Activated CD4-positive, alpha-beta memory T cell treated with anti-CD3 and anti-CD28 coated beads, Interleukin-2, amount 10 ng/mL, durations not matched to agents 7 days and 5 days (primary cell): ENCODE measurements at places on chromosomes 12 and 14. TPM values are rescaled to one million over a fixed set of nuclear protein-coding genes. Genes with fewer than 3 reads are reported as not detected.

- H3K4me3 ChIP-seq: no peak overlapping the region
- no peak for DNase-seq
- H3K36me3 ChIP-seq: no peaks in the 10 kb centered on the region
Observed at GRCh38 chr12:52141875-52142274, 49.9 kb downstream of the KRT80 start.

CACNB3 gene
- 32.8 TPM for total RNA-seq

DNA sequence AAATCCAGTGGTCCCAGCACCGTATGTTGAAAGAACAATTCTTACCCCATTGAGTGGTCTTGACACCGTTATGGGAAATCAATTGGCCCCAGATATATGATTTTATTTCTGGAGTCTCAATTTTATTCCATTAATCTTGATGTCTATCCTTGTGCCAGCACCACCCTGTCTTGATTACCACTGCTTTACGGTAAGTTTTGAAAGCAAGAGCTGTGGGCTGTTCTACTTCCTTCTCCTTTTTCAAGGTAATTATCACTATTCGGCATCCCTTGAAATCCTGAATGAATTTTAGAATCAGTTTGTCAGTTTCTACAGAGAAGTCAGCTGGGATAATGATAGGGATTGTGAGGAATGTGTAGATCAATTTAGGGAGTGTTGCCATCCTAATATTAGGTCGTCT, 160.8 kb upstream of the SFSWAP start:
- no peak for DNase-seq
- H3K27me3 ChIP-seq: peaks cover 8% of the 10 kb centered on the region
- no peak overlapping the region for H3K27ac ChIP-seq
- H3K36me3 ChIP-seq: no peaks in the 10 kb centered on the region
- no peak overlapping the region for H3K4me3 ChIP-seq
- no peaks in the 10 kb centered on the region for H3K4me1 ChIP-seq

CRY1 gene
- total RNA-seq: 16.6 TPM

GRCh38 chr14:73438993-73439392, 19.4 kb downstream of the NUMB start:
- H3K4me1 ChIP-seq: peaks cover 2% of the 10 kb centered on the region
- no peaks in the 10 kb centered on the region for H3K27me3 ChIP-seq
- no peaks in the 10 kb centered on the region for H3K36me3 ChIP-seq

FAM90A1 gene
- 0.20 TPM for total RNA-seq

SCN8A gene
- total RNA-seq: 0.58 TPM

DNA sequence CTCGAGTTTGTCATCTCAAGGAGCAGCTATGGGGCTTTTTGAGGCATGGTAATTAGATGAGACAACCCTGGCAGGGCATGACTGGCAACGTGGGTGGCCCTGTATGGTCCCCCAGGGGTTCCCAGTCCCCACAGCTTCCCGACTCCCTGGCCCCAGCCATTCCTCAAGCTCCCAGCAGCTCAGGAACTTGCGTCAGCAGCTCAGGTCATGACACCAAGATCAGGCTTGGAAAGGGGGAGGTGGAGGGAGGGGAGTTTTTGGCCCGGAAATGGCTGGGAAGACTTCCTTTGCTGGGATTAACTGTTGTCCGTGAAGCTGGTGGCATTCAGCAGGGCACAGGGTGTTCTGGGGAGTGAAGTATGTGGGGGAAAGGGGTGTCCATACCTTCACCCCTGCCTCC, 10.4 kb upstream of the NRIP2 start:
- no peak for DNase-seq
- H3K4me1 ChIP-seq: no peaks in the 10 kb centered on the region
- H3K27ac ChIP-seq: no peak overlapping the region
- peaks cover 2% of the 10 kb centered on the region for H3K36me3 ChIP-seq
- no peaks in the 10 kb centered on the region for H3K27me3 ChIP-seq

GRCh38 chr12:127507341-127507740, 759.6 kb upstream of the TMEM132C start:
- no peak overlapping the region for H3K27ac ChIP-seq
- no peak for DNase-seq
- peaks cover 2% of the 10 kb centered on the region for H3K4me1 ChIP-seq
- no peak overlapping the region for H3K4me3 ChIP-seq
- no peaks in the 10 kb centered on the region for H3K36me3 ChIP-seq

SMCO2 gene
- total RNA-seq: 0.60 TPM

DNA sequence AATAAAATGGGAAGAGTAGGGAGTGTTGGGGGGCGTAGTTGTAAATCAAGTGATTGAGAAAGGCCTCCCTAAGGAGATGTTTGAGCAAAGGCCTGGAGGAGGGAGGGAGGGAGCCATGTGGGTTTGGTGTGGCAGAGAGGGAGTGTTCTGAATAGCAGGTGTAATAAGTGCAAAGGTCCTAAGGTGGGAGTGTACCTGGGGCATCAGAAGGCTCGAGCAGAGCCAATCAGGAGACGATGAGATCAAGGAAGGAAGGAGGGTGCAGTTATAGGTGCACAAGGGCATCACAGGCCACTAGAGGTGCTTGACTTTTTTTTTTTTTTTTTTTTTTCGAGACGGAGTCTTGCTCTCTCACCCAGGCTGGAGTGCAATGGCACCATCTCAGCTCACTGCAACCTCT, 77.9 kb upstream of the PLXNC1 start:
- peaks cover 20% of the 10 kb centered on the region for H3K27me3 ChIP-seq
- no peaks in the 10 kb centered on the region for H3K4me1 ChIP-seq
- no peak overlapping the region for H3K4me3 ChIP-seq
- no peak overlapping the region for H3K27ac ChIP-seq
- H3K36me3 ChIP-seq: peaks cover 4% of the 10 kb centered on the region
- DNase-seq: no peak

KRT74 gene
- total RNA-seq: not detected

DBX2 gene
- total RNA-seq: not detected

GRCh38 chr12:124786061-124786964, 77.4 kb downstream of the SCARB1 start:
- H3K4me3 ChIP-seq: no peak overlapping the region
- no peak overlapping the region for H3K27ac ChIP-seq
- no peaks in the 10 kb centered on the region for H3K4me1 ChIP-seq
- no peak for DNase-seq

FRMD6 gene
- 3.3 TPM for total RNA-seq

IAPP gene
- total RNA-seq: not detected

PTPRO gene
- total RNA-seq: 1.5 TPM

LIN7A gene
- not detected for total RNA-seq

GRCh38 chr14:83873669-83874068, 1656.3 kb upstream of the FLRT2 start:
- H3K4me1 ChIP-seq: no peaks in the 10 kb centered on the region
- no peak overlapping the region for H3K27ac ChIP-seq
- no peak overlapping the region for H3K4me3 ChIP-seq

DNA sequence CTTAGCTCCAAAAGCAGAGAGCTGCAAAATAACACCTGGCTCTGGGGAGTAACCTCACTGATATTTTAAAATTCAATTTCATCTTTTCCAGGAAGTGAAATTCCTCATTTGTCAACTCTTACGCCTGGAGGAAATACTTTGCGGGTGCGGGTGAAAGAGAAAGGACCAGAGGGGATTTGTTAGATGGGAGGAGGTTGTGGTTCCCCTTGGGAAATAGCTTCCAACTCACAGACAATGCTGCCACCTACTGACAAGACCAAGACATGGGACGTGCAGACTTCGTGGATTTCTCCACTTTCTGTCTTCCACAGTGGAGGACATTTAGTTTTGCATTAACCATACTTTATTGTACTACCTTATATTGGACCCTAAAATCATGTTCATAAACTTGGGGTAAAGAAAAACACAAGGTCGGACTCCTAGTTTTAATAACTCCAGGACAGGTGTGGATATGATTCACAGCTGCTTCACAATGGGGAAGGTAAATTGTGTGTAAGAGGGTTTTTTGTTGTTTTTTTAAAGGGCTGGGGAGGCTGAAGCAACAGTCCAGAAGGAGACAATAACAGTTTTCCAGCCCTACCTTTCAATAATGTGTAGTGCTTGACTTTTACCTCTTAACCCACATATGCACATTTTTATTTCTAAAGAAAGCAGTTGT, 10.8 kb downstream of the FBXL14 start:
- peaks cover 4% of the 10 kb centered on the region for H3K36me3 ChIP-seq
- H3K27ac ChIP-seq: no peak overlapping the region
- H3K4me1 ChIP-seq: peaks cover 14% of the 10 kb centered on the region
- no peak overlapping the region for H3K4me3 ChIP-seq

DNA sequence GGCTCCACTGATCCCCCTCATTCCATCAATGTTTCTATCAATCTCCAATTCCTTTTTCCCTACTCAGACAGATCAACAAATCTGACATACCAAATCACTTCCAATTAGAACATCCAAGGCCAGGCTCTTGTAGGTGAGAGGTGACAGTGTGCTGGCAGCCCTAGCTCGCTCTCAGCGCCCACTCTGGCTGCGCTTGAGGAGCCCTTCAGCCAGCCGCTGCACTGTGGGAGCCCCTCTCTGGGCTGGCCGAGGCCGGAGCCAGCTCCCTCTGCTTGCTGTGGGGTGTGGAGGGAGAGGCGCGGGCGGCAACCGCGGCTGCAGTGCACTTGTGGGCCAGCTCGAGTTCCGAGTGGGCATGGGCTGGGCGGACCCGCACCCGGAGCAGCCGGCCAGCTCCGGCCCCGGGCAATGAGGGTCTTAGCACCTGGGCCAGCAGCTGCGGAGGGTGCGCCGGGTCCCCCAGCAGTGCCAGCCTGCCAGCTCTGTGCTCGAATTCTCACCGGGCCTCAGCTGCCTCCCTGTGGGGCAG, 6.0 kb upstream of the ITPR2 start:
- H3K4me1 ChIP-seq: peaks cover 3% of the 10 kb centered on the region
- no peak for DNase-seq
- no peaks in the 10 kb centered on the region for H3K36me3 ChIP-seq

DNA sequence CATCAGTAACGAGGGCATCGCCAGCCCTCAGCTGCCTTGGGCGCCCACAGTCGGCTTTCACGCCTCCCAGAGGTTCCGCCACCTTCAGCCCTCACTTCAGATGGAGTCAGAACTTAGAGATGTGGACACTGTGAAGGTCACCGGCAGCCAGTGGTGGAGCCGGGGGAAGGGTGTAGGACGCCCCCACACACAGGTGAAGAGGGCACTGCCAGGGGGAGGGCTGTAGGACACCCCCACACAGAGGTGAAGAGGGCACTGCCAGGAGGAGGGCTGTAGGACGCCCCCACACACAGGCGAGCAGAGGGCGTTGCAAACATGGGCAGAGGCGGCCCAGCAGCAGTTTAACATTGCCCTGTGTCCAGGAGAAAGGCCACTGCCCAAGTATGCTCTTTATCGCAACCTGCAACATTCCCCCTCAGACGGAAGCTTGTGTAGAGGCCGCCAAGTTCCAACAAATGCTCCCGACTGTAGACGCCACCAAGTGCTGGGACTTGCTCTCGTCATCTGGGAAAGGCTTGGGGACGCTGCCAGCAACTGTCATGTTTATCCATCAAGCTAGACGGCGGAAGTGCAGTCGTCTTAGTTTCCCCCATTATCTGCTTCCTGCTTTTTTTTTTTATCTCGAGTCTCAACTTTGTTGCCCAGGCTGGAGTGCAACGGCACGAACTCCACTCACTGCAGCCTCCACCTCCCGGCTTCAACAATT, 4.9 kb upstream of the ANKLE2 start:
- DNase-seq: no peak
- H3K27ac ChIP-seq: no peak overlapping the region
- H3K4me3 ChIP-seq: no peak overlapping the region
- H3K27me3 ChIP-seq: no peaks in the 10 kb centered on the region
- peaks cover 11% of the 10 kb centered on the region for H3K36me3 ChIP-seq

GRCh38 chr12:28781671-28782652, 367.1 kb upstream of the FAR2 start:
- no peak overlapping the region for H3K27ac ChIP-seq
- H3K27me3 ChIP-seq: no peaks in the 10 kb centered on the region
- no peaks in the 10 kb centered on the region for H3K36me3 ChIP-seq
- DNase-seq: no peak
- no peak overlapping the region for H3K4me3 ChIP-seq

DNA sequence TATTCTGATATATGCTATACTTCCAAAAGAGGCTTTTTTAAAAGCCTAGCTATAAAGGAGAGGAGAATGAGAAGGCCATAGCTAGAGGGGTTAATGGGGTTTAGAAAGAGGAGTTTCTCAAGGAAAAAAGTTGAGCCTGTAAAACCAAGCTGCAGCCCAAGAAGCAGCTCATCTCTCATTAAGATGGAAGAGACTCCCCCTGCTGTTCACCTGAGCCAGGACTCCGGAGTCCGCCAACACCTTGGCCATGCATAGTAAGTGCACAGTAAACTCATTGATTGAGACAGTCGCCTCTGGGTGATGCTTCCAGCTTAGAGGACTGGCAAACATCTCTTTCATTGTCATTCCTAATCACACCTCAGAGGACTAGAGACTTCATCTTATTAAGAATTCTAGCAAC, 46.2 kb downstream of the ANO2 start:
- no peaks in the 10 kb centered on the region for H3K36me3 ChIP-seq
- H3K27ac ChIP-seq: no peak overlapping the region
- no peak for DNase-seq
- peaks cover 4% of the 10 kb centered on the region for H3K27me3 ChIP-seq

GRCh38 chr14:101134161-101134631, 230.7 kb upstream of the RTL1 start:
- DNase-seq: no peak
- no peak overlapping the region for H3K4me3 ChIP-seq

DNA sequence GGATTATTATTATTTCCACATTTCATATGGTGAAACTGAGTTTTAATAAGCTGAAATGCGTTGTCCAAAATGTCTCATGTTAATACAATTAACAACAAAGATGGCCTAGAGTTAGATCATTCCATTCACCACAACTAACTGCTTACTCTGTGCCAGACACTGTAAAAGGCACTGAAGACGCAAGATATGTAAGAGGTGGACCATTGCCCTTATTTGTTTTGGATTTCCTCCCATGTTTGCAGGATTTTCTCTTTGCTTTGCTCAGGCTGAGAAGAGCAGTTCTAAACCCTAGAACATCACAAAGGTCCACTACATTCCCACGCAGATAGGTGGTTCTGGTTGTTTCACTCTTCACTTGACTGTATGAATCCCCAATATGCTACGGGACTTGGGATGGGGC, 324.4 kb upstream of the KITLG start:
- H3K27ac ChIP-seq: no peak overlapping the region
- H3K36me3 ChIP-seq: no peaks in the 10 kb centered on the region
- no peaks in the 10 kb centered on the region for H3K27me3 ChIP-seq
- H3K4me3 ChIP-seq: no peak overlapping the region

GRCh38 chr14:104443391-104444158, 136.0 kb upstream of the C14orf180 start:
- H3K4me1 ChIP-seq: no peaks in the 10 kb centered on the region
- H3K4me3 ChIP-seq: no peak overlapping the region
- H3K36me3 ChIP-seq: no peaks in the 10 kb centered on the region
- peak; percentile 15 for DNase-seq
- no peak overlapping the region for H3K27ac ChIP-seq

P2RX2 gene
- total RNA-seq: not detected

GRCh38 chr14:73227812-73228781, 9.2 kb upstream of the PAPLN start:
- peaks cover 6% of the 10 kb centered on the region for H3K36me3 ChIP-seq
- no peak overlapping the region for H3K4me3 ChIP-seq
- H3K27ac ChIP-seq: no peak overlapping the region
- H3K4me1 ChIP-seq: peaks cover 5% of the 10 kb centered on the region

GRCh38 chr12:67356380-67356774, 87.2 kb downstream of the CAND1 start:
- H3K27me3 ChIP-seq: no peaks in the 10 kb centered on the region
- H3K36me3 ChIP-seq: no peaks in the 10 kb centered on the region
- peaks cover 19% of the 10 kb centered on the region for H3K4me1 ChIP-seq
